ENCODE measurements at places on chromosomes 3 and 15.

DNA sequence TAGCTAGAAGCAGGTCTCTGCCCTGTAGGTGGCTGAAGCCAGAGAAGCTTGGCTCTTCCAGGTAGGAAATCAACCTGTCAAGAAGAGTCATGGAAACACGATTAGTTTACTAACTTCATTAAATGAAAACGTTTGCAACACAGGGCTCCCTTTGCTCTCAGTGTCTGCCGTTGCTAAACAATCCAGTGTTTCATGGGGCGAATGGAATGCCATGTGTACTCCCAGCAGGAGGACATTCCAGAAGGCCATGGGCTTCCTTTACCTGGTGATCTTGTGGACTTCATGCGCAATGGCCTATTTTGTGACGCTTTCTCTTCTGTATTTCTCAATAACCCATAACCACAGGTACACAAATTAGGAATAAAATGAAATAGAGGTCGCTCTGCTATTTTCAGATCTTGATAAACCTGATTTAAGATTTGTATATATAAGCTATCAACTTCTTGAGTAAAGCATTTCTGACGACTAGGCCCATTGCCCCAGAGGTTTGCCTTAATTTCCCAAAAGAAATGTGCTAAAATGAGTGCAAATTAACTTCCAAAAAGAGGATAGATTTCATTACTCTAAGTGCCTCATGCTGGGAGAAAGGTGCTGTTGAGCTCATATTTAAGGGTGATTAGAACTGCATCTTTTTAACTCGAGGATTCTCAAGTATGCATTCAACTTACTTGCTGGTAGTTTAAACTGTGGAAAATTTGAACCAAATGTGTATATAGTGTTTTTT is 171.0 kb downstream of the EPHA3 start:
- DNase-seq: no peak

GRCh38 chr15:68352401-68353062 is 75.0 kb downstream of the FEM1B start:
- DNase-seq: peak; percentile 97

GRCh38 chr15:27214032-27214431 is 243.1 kb downstream of the GABRG3 start:
- DNase-seq: no peak

- peak; percentile 50 for DNase-seq
These were observed 17.6 kb downstream of the RSRC1 start for GRCh38 chr3:158127250-158128219.

GRCh38 chr15:78102211-78102610 is 9.8 kb downstream of the SH2D7 start:
- no peak for DNase-seq

DNA sequence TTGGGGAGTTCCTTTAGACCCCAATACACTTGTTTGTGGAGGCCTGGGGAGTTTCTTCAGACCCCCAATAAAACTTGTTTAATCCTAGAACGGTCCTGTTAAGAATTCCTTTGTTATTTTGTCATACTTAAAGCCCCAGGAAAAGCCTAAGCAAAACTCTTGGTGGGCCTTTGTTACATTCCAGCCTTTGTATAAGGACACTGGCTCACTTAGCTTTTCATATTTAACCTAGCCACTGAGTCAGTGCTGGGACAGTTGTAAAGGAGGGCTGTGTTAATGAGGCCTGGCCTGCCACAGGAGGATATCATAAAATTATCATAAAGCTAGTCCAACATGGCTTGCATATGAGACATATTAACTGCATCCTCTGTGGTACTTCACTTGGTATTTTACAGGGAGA is 760.1 kb downstream of the ZNF385D start:
- DNase-seq: no peak

- DNase-seq: no peak
These were observed 164.0 kb downstream of the NR2F2 start for GRCh38 chr15:96494505-96494904.

- no peak for DNase-seq
These were observed 303.3 kb upstream of the ATP10A start for GRCh38 chr15:26166429-26166828.

GRCh38 chr15:36278219-36278618 is 301.2 kb upstream of the CDIN1 start:
- peak; percentile 22 for DNase-seq

DNA sequence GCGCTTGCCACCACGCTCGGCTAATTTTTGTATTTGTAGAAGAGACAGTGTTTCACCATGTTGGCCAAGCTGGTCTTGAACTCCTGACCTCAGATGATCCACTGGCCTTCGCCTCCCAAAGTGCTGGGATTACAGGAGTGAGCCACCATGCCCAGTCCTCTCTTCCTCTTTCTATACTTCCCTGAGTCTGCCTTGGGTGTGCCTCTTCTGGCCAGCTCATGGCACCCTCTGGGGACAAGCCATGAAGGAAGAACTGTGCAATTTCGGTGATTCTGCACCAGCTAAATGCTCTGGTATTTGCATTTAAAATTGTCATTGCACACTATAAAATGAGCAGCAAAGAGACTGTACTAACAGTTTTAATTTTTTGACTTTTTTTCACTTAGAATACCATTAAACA is 66.6 kb downstream of the IL20RB start:
- no peak for DNase-seq

DNA sequence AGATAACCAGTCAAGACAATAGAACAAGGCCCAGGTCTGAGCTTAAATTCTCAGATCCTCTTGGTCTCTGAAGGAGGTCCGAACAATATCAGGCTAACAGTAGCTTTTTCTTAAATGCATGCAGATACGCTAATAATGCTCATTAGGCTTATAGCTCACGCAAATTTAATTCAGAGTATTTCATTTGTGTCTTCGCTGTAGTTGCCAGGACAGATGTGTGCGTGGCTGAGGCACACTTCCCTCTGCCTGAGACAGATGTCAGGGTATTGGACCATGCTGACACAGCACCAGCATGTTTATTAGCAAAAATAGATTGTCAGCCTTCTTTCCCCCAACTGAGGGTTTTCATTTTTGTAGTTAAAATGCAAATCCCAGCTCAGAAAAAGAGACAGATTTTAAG is 102.9 kb upstream of the BFSP2 start:
- DNase-seq: no peak

- DNase-seq: peak; percentile 7
These were observed 264.7 kb downstream of the GABRG3 start for GRCh38 chr15:27235681-27236080.

DNA sequence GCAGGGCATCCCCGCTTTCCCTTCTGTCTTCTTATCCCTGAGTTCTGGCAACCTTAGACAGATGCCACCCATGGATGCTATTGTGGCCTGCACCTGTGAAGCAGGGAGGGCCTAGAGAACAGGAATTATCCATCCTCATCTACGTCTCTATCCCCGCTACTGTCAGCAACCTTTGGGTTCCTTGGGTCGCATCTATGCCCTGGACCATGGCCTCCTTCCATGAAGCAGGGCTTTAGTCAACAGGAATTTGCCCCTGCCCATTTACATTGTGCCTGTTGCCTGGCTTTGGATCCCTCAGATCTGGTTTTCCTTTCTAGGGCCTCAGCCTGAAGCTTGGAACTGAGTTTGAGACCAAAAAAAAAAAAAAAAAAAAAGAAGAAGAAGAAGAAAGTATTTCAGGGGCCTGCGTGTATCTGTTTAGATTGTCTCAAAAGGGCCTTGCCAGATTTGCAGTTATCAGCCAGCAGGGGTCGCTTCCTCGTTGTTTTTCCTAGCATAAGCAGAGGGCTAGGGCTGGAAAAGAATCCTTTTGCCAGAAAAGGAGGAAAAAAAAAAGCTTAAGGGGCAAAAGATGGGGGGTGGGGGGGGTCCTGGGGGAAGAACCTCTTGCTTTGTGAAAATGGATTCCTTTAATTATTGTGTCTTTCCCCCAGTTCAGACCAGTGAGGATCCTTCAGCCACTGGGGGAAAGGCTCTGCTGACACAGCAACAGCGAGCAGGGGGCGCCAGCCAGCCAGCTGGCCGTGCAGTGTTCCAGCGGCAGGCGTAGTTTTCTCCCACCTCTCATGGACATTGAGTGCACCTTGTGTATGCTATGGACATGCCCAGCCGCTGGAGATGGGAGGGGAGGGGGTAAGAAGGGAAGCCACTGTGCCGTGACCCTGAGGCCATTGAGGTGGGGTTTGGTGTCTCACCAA is 65.7 kb upstream of the ALDH1L1 start:
- peak; percentile 54 for DNase-seq

DNA sequence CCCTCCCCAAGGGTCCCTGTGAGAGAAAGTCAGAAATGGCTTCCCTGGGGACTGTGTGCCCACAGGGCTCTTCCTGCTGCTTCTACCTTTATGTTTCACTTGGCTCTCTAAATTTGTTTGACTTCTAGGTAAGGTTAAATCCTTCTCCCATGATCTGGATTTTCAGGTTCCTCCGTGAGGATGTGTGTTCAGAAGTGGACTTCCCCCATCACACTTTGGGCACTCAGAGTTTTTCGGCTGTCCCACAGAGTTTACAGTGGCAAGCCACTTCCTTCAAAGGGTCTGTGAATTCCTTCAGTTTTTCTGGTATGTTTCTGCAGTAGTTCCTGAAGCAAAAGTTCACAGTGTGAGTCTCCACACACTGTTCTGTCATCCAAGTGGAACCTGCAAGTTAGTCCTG is 30.9 kb upstream of the RARB start:
- no peak for DNase-seq

GRCh38 chr3:54814224-54814623 is 113.6 kb downstream of the LRTM1 start:
- DNase-seq: no peak

DNA sequence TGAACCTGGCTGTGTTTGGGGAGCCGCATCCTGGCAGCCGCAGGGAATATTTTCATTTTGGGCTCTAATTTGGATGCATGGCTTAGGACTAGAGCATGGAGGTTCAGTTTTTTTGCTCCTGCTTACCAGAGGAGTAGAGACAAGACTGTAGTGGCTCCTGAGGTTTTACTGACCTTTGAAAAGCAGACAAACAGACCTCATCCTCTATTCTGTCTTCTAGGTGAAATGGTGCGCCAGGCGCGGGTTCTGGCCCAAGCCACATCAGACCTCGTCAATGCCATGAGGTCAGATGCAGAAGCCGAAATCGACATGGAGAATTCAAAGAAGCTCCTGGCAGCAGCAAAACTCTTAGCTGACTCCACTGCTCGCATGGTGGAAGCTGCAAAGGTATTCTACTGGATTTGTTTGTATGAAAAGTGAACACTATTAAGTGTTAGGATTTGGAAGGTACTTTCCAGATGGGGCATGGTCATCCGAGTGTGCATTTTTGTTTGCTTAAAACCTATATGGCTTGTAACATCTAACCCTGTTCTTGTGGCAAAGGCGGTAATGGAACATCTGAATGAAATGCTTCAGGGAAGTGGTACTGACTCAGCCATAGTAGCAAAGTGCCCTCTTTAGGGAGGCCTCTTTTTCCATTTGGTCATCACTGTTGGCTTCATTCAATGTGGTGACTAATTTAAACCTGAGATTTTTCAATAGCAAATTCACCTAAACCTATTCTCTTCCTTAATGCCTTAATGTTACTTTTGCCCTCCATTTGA is 330.7 kb upstream of the TPM1 start:
- DNase-seq: peak; percentile 12

GRCh38 chr3:154071146-154071545 is 50.0 kb upstream of the ARHGEF26 start:
- DNase-seq: no peak

GRCh38 chr3:43489930-43490329 is 131.9 kb downstream of the ANO10 start:
- DNase-seq: no peak

- peak; percentile 90 for DNase-seq
These were observed 171.0 kb upstream of the UMPS start for GRCh38 chr3:124558991-124559845.

DNA sequence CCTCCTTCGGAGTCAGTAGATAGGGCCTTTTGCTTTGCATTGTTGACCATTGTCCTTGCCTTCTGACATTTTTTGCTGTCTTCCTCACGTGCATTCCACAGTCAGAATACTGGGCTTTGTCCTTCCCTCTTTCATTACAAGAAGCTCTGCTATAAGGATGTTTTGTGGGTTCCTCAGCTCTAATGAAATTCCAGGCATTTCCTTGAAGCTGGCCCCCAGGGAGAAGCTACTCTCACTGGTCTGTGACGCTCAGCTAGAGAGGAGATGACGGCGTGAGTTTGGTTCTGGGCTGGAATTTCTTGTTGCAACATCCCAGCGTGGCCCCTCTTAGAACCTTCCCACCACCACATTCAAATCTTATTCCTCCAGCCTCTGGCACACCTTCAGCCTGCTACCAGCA is 210.2 kb downstream of the TJP1 start:
- peak; percentile 15 for DNase-seq

DNA sequence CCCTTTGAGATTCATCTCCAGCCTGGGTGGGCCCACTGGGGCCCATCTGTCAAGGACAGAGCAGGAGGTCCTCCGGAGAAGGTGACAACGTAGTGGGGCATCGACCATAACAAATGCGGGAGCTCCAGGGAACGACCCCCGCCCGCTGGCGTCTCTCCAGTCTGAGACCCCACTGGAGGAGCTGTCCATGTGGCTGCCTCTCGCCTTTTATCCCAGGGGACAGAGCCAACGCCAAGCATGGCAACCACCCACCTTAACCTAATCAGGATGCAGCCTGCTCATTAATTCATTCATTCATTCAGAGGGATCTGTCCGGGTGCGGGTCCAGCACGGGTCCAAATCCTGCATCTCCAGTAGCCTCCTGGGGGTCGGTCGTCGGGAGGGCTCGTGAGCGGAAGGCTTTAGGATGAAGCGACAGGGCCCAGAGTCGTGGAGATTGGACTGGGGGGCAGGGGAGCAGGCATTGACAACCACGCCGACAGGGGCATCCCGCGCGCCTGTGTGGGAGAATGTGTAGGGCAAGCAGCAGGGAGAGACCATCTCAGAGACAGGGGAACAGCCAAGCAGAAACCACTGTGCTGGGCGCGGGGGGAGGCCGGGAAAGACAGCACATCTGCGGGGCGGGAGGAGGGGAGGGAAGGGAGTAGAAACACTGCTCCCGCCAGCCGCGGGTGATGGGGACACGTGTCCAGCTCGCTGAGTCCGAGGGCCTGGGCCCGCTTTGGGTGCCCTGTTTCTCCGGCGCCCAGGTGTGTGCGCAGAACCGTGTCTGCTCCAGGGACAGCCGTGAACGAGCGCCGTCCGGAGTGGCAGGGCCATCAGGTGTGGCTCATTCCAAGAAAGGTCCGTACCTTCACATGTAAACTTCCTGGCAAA is 1.9 kb downstream of the PIGZ start:
- peak; percentile 28 for DNase-seq

- DNase-seq: no peak
These were observed 62.4 kb upstream of the PCSK6 start for GRCh38 chr15:101551696-101552591.

GRCh38 chr3:160707187-160707794 is 30.3 kb downstream of the ARL14 start:
- peak; percentile 67 for DNase-seq

DNA sequence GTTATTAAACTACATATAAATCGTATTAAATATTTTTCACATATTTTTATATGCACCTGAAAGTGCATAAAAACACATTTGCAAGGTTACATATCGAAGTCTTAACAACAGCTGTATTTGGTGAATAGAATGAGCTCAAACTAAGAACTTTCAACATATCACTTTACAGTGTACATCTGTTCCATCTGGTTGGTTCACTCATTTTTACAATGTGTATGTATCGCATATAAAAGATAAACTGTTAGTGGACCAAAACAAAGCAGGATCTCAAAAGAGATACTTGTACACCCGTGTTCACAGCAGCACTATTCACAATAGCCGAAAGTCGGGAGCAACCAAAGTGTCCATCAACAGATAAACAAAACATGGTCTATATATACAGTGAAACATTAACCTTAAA is 55.8 kb downstream of the TBL1XR1 start:
- DNase-seq: no peak
